LHCN-M2 (cell line): ENCODE measurements at places on chromosomes 6 and 20.

DNA sequence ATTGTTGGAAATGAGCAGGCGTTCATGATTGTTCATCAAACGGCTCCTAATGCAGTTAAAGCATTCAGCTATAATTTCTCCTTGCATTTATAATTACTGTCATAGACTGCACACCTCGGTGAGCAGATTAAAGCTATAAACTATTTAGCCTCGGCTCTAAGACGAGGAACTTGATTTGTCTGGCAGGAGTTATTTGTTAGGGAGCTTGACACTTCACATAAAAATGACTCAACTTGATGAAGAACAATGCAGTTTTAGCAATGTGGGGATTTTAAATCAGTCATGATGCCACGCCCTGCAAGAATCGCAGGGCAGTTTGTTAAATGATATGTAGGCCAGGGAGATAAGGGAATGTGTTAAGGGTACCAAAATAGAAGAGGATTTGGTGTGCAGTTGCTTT, 290.2 kb downstream of the TSHZ2 start:
- no peak for DNase-seq

DNA sequence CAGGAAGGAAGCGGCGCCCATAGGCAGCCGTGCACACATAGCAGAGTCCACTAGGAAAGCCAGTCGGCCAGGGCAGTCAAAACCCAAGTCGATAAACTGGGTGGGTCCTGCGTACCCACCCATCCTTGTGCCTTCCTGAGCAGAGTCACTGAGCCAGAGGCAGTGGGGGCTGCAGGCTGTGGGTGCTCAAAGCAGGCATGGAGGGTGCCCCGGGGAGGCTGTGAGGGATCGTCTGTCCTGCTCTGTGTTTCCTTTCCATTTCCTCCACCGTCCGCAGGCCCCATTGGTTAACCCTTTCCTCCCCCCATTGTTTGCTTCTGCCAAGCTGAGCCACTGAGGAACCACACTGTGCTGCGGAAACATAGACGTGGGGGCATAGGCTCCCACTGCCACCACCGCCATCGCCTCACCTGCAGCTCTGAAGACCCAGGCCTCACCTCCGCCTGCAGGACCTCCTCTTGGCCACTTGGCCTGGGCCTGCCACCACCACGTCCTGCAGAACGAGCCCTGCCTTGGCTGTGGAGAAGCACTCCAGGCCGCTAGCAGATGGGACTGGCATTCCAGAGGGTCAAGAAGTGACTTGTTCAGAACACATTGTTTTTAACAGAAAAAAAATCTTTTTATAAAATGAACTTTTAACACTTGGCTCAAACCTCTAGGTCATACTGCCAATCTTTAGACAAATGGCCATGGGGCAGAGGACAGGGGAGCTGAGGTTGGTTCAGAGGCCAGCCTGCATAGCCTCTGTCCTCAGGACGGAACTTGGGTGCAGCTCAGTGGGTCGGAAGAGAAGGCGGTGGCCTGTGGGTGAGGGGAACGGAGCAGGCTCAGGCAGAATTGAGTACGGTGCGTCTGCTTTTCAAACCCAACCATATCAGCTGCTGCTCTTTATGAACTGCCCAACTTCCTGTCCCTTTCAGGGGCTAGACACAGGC, 52.6 kb downstream of the TCP11 start:
- no peak for DNase-seq

- no peak for DNase-seq
These were observed 69.3 kb downstream of the FAM229B start for GRCh38 chr6:112156668-112157067.

DNA sequence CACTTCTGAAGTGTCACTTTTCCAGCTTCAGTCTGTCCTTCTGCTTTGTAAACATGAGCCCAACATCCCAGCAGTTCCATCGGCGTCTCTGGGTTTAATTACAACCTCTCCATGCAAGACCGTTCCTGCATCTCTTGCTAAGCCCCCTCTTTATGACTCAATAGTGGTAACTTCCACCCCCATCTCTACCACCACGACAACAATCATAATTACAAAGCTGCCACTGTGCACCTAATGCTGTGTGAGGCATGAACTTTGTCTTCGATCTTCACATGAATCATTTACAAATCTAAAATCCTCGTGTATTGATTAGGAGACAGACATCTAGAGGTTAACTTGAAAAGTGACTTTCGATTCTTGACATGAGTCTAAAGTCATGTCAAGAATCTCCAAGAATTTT, 4.9 kb upstream of the CCR6 start:
- no peak for DNase-seq

- DNase-seq, result peak; percentile 27
These were observed 131.4 kb upstream of the TRAF3IP2 start for GRCh38 chr6:111737065-111737521.

DNA sequence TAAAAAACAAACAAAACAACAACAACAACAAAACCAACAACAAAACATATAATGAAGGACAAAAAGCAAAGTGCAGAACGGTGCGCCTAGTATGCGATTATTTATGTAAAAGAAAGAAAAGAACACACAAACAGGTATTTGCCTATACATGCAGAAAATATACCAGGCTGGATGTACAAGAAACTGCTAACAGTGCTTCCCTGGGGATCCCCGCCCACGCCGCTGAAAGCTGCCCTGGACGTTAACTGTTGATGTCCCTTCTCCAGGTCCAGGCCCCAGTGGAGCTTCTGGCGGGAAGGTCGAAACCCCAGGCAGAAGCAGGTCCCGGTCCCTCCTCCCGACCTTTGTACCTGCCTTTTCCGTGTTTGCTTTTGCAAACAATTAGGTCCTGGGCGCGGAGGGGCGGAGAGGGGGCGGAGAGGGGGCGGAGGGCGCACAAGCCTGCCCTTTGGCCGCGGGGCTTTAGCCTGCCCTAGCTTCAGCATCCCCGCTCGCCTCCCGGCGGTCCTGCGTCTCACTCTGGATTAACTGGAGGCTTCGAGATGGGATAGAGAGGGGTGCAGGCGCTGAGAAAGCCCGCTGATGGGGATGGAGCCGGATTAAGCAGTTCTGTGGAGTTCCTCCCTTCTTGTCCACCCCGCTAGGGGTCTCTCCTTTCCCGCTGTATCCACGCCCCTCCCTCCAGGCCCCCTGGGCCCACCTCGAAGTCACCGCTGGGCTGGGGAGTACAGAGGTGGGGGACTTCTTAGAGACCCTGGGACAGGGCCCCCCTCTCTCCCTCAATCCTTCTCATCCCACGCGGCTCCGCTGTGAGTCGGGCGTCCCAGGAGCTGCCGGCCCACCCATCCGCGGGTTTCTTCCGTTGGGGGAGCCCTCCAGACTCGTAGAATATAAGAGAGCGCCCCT, 8.2 kb upstream of the AHCY start:
- no peak for DNase-seq

- no peak for DNase-seq
These were observed 64.9 kb downstream of the CRYBG1 start for GRCh38 chr6:106425382-106425781.

DNA sequence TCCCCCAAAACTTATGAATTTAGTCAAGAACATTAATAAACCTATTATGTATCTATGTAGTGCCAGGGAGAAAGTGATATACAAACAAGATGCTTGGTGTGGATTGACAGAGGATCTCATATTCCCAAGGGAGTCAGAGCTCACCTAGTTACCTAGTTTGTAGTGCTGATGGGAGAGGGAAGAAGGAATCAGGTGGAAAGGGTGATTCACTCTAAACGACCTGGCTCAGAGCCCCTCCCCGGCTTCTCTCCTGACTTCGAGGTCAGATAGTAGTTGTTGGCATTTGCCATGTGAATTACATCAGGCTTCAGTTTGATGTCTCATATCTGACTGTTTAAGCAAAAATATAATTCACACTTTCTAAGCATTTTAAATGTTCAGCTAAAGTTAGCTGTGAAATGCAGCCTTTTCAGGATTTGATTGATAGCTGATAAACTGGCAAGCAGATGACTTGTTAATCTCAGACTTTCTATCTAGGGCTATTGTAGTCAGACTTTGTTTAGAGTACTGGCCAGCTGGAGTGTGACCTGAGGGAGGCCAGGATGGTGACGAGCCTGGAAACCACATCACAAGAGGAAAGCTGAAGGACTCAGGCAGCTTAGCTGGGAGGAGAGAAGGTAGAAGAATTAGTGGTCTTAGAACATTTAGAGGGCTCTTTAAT, 123.7 kb downstream of the AKAP7 start:
- peak; percentile 2 for DNase-seq

- DNase-seq, result no peak
These were observed 28.6 kb upstream of the DLGAP4 start for GRCh38 chr20:36277546-36277945.

- DNase-seq, result no peak
These were observed 556 bp downstream of the NKX2-4 start for GRCh38 chr20:21396599-21397340.

- DNase-seq, result no peak
These were observed 110.5 kb downstream of the SGK1 start for GRCh38 chr6:134207421-134207820.

GRCh38 chr20:25195962-25196785, 662 bp downstream of the ENTPD6 start:
- DNase-seq, result no peak

GRCh38 chr6:112007805-112008204, 46.1 kb upstream of the CCN6 start:
- DNase-seq, result no peak

DNA sequence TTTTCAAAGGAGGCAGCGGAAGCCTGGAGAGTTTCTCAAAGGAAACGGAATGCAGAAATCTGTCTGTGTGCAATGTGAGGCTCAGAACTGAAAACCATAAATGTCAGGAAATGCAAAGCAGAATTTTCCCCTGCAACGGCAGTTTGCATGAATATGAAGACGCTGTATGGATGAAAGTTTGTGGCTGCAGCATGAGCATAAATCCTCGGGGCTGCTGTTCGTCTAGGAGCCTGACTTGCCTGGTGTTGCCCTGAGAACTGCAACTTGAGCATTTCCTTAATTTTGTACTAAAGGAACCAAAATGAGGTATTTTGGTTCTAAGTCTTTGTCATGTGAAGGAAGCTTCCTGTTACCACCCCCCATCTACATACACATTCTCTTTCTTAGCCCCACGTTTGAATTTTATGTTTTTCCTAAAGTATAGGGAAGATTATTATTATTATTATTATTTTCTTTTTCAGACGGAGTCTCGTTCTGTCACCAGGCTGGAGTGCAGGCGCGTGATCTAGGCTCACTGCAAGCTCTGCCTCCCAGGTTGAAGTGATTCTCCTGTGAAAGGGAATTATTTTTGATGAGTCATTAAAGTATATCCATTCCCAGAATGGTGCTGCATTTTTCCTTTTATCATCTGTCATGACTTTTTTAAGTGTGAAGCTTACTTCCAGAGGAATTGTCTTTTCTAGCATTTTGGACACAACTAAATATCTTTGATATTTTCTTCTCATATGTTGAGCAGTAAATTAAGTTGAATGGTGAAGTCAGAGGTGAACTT, 33.1 kb downstream of the MTHFD1L start:
- no peak for DNase-seq

DNA sequence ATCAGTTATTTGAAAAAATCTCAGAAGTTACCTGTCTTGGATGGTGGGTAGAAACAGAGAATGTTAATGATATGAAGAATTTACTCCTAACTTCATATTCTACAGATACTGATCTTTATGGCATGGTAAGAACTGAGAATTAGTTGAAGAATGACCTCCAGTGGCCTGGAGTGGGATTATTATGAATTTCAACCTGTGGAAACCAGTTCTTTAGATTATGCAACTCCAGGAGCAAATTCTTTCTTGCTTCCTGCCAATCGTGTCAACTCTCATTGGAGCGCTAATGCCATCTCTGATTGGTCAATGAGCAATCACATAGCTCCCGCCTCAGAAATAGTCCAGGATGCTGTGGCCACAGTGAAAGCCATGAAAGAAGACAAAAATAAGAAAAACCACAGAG, 40.6 kb downstream of the LYRM2 start:
- DNase-seq, result peak; percentile 40

DNA sequence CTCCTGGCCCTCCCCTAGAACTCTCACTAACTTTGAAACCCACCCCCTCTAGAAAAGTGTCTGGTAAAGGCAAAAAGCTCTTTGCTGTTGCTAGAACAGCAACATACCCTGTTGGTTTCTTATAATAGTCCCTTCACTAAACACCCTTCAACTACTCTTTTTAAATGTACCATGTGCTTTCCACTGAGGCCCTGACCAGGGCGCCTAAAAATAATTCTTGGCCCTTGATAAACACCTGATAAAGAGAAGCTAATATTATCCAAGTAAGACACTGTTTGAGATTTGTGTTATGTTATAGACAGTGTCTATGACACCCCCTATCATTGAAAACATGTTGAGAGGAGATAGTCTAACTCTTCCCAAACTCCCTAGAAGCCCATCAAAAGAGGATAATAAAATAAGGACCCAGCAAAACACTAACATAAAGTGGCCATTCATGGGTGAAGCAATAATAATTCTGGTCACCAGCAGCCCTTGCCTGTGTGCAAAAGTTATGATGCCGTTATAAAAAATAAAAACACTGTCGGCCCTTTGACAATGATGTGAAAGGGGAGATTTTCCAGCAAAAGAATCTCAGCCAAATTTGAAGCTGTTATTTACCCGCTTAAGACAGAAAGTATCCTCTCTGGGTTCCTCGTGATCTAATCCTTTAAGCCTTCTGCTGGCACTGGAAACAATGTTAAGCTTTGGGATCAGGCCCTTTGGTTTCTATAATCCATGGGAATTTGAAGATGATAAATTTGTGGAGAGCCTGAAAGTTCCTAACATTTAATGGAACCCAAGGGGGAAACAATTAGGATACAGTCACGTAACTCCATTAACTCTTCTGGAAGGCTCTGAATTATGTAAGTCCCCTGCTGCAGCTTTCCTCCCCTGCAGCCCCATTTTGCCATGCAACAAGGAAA, 122.6 kb upstream of the PLCB4 start:
- peak; percentile 54 for DNase-seq

GRCh38 chr6:36840432-36841403, 1.5 kb upstream of the CPNE5 start:
- DNase-seq, result peak; percentile 51

GRCh38 chr6:1244941-1245340, 67.0 kb upstream of the FOXQ1 start:
- peak; percentile 11 for DNase-seq

GRCh38 chr20:50467174-50467573, 43.0 kb upstream of the PTPN1 start:
- DNase-seq, result no peak

GRCh38 chr6:27130668-27131428, 116.7 kb upstream of the PRSS16 start:
- no peak for DNase-seq

DNA sequence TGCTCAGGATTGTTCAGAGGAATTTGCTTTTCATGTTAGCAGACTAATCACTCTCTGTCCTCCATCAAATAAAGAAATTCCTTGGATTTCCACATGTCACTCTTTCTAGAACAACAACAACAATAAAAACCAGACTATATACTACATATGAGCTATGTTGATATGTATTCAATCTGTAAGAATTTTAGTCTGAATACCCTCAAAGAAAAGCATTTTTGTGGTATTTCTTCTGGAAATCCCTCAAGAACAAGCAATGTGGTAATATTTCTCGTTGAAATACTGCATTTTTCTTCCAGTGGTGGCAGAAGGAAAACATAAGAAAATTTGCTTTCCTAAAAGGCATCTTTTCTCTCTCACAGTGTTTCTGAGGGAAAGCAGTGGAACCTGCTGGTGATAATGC, 312.6 kb upstream of the RSPO3 start:
- no peak for DNase-seq

DNA sequence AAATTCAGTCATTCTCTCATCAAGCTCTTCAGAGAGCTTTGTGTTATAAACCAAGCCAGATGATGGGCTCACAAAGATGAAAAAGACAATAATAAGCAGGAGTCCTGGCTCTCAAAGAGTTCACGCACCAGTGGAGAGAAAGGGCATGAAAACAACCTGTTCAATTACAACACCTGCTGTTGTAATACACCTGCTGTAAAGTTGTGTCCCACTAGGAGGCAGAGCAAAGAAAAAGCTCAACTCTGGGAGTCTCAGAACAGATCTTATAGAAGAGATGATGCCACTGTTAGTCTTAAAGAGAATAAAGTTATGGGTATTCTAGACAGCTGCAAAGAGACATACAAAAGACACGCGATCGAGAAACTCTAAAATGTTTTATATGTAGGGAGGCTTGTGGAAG, 100.6 kb downstream of the DCDC2 start:
- no peak for DNase-seq
